ENCODE measurements at places on chromosomes 7 and 10.

DNA sequence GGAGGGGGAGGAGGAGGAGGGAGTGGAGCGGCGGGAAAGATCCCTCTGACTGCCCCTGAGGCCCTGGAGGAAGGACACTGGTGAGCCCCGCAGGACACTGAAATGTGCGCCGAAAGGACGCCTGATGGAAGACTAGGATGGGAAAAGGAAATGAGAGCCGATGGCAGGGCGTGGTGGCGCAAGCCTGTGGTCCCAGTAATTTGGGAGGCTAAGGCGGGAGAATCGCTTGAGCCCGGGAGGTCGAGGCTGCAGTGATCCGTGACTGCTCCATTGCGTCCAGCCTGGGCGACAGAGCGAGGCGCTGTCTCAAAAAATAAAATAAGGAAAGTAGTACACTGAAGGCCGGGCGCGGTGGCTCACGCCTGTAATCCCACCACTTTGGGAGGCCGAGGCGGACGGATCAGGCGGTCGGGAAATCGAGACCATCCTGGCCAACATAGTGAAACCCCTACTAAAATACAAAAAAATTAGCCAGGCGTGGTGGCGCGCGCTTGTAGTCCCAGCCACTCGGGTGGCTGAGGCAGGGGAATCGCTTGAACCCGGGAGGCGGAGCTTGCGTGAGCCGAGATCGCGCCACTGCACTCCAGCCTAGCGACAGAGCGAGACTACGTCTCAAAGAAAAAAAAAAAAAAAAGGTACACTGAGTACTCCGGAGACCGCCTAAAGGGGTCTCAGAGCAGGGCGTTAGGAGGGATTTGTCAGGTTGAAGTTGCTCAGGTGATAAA lies 561 bp upstream of the HNRNPF start:
- DNase-seq = peak; percentile 79

DNA sequence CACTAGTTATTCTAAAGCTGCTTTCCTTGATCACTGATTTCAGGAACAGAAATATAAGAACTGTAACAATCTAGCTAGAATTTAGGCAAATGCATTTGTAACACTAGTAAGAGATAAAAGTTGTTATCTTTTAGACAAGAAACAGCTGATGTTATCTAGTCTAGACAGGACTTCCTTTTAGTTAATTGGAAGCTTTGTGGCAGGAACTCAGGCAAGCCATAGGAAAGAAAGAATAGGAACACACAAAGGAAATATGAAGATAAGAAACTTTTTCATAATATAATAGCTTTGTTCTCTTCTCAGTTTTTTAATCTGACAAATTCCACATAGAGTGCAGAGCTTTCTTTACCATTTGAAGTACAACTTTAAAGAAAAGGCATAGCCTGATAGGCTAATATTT lies 59.0 kb upstream of the AGR3 start:
- no peak for DNase-seq

- DNase-seq = peak; percentile 29
Observed at GRCh38 chr7:22333680-22334141, 23.2 kb downstream of the RAPGEF5 start.

GRCh38 chr10:96413151-96413787 lies 54.5 kb upstream of the OPALIN start:
- no peak for DNase-seq

DNA sequence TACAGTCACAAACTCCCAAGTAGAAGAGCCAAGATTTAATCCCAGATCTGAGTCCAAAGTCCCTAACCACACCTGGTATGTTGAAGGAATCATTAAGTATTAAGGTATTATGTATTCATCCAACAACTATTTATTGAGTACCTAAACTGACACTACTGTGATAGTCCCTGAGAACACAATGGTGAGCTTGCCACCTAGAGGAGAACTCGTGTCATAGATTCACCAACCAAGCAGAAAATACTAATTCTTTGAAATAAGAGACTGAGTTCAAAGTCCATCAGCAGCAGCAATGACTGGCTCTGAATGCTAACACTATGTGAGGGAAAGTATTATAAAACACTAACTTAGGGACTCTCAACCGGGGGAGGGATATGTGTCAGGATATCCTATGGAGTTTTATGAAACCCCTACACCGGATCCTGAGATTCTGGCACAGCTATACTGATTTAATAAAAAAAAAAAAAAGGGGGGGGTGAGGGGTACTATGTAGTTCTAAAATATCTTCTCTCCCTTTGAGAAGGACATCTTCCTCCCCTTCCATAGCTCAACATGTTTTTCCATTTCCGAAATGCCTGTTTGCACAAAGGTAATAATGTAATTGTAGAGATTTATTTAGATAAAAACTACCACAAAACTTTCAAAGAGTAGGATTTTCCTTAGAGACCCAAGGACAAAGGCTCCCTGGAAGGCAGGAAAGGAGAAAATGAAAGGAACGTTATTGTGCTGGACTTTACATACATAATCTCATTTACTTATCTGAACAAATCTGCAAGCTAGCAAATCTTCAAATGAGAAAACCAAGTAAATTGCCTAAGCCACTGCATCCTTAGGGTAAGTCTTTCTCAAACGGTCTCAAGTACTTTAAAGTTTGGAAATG lies 1.6 kb downstream of the NCOA4 start:
- no peak for DNase-seq

DNA sequence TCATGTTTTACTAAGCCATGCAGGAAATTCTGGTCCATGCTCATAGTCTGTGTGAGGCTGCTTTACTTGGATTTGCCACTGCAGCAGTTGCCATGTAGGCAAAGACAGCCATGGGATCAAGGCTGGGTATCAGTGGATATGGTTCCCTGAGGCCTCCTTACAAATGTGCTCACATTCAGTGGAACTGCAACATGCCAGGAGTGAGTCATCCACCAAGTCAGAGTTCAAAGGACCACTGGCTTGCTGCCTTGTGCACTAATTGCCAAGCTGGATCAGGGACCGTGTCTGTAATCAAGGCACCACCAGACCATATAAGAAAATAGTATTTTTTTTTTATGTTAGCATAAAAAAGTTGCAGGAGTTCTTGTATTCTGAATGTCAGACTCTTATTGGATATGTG lies 101.0 kb downstream of the CDCA7L start:
- DNase-seq = no peak

DNA sequence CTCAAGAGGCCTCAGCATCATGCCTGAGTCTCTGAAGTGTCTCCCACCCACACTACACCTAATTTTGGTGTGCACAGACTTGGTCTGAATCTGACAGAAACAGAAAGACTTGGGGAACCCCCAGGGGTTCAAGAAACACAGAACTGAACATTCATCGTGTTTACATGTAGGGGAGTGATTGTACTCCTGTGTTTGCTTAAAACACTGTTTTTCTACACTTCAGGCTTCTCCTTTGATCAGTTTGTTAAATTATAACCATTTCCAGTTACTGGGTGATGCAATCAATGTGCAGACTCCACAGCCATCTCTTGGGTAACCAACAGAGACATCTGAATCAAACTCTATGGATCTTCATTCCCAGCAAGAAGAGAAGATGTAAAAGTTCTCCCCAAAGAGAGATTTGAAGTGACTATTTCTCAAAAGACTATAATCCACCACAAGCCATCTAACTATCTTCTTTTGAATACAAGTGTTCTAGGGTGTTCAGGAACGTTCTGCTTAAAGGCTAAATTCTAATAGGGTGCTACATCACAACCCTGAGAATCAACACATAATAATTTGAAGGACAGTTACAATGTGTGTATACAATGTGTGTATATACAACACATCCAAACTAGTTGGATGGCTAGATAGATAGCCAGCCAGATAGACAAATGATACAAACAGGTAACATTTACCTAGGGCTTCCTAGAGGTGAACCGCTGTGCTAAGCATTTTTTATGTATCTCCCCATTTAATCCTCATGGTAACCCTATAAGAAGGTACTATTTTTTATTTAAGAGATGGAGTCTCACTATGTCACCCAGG lies 34.2 kb downstream of the DNAJC12 start:
- no peak for DNase-seq

- no peak for DNase-seq
Observed at GRCh38 chr7:128210590-128211570, 30.2 kb upstream of the LEP start.

DNA sequence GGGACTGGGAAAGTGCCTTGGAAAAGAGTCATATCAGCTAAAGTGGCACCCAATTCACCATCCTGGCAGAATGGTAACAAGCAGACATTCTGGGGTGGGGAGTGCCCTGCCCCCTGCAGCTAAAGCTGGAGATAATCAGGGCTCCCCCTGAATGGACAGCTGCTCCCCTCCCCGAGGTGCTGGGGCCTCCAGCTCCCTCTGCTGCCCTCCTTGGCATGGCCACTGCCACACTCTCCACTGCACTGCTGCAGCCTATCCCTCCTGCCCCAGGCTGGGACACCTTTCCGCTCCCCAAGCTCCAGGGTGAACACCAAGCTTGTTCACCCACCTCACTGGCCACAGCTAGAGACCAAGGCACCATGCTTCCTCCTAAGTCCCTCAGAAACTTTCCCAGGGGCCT lies 9.8 kb upstream of the PARD3 start:
- DNase-seq = no peak

DNA sequence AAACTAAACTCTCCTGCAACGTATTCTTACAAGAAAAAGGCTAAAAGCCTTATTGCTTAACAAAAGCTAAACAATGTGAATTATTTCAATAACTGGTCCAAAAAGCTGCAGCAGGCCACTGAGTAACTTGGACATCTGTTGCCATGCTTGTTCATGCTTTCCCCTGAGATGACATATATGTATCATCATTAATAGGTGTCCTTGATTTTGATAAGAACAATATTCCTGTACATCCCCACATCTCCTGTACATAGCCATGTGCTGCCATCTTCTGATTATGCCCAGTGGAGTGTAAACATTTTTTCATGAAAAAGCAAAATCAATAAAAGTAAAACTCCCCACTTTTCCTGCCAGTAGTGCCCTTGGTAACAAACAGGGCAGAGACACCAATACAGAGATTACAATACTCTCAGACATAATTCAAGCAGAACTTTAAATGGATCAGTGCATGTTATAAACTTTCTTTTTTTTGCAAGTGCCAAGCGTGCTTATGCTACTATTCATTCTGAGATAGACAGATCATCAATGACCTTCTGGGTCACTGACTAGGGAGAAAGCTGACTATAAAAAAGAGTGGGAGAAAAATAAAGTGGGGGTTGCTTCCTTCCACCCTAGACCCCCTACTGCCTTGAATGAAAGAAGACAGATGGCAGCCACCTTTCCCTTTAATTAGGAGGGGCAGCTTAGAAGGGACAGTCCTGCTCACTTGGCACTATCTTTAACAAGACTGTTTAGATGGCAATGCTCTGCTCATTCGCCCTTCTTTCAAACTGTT lies 205.5 kb upstream of the KLF14 start:
- no peak for DNase-seq

DNA sequence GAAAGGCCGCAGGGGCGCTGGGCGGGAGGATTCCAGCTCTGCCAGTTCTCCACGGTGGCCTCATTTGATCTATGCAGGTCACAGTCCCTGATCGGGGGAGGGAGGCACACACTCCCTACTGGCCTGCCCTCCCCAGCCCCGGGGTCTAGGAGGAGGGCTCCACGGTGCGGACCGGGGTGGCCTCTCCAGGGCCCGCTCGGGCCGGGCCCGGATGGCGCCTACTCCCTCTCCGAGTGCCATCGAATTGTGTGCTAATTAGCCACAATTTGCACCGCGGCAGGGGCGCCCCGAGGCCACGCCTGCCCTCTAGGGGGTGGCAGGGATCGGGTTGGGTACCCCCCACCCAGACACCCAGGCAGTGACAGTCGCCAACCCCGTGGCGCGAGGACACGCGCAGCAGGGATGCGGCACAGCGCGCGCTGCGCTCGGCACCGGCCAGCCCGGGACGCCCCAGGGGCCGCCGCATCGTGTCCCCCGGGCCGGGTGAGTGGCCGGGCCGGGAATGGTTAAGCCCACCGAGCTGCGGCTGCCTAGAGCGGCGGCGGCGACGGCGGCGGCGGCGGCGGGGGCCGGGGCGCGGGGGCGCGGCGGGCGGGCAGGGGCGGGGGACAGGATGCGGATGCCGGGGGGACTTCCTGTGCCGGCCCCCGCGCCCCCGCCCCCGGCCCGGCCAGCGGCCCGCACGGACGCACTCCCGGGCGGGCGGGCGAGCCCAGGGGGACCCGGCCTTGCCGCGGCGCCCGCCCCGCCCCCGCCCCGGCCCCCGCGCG lies at the start of gene ZNF853:
Gene ZNF853, plus strand, starts transcription at position 658 of the 770 bp plus-strand sequence. CDS start 565 bp downstream, outside the sequence.
- DNase-seq = peak; percentile 71

- DNase-seq = no peak
Observed at GRCh38 chr7:102874166-102874829, 38.5 kb upstream of the LRRC17 start.

GRCh38 chr7:16144361-16144760 lies 277.0 kb downstream of the CRPPA start:
- no peak for DNase-seq

- no peak for DNase-seq
Observed at GRCh38 chr10:84329986-84330651, 1.7 kb downstream of the CCSER2 start.

DNA sequence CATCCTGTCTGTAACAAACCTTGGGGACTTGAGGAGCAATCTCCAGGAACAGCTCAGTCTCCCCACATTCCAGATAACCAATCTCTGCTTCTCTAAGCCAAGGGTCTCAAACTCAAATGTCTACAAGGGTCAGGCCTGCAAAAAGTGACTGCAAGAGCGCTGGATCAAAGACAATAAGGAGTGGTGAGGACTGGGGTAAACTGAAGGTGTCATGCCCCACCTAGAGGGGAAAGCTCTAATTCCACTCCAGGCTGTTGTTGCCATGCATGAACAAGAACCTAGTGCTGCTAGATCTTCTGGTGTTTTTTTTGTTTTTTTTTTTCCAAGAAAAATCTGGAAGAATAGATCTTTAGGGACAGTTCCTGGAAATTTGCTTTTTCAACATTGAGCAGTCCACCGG lies 117.9 kb upstream of the MACROH2A2 start:
- no peak for DNase-seq

- no peak for DNase-seq
Observed at GRCh38 chr7:158228986-158229385, 358.6 kb downstream of the PTPRN2 start.

GRCh38 chr10:13448216-13448615 lies 80.6 kb downstream of the BEND7 start:
- no peak for DNase-seq

- peak; percentile 32 for DNase-seq
Observed at GRCh38 chr10:124990671-124991625, 49.0 kb downstream of the ZRANB1 start.

- DNase-seq = no peak
Observed at GRCh38 chr10:10596256-10596655, 421.4 kb upstream of the CELF2 start.

DNA sequence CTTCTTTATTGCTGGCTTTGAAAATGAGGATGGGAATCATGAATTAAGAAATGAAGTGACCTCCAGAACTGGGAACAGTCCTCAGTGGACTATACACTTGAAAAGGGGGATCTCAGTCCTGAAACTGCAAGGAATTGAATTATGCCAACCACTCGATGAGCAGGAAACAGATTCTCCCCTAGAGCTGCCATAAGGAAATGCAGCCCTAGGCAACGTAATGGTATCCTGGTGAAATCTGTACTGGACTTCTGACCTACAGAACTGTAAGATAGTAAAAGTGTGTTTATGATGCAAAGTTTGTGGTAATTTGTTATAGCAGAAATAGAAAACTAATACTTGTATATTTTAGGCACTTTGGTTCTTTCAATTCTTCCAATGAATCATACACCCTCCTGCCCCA lies 236.4 kb upstream of the TAC1 start:
- DNase-seq = no peak

GRCh38 chr10:83934641-83935338 lies 204.5 kb upstream of the GHITM start:
- no peak for DNase-seq

GRCh38 chr10:43479275-43479674 lies 42.4 kb downstream of the ZNF487 start:
- no peak for DNase-seq
